SK-N-SH (cell line): ENCODE measurements at places on chromosomes 12 and 14.

DNA sequence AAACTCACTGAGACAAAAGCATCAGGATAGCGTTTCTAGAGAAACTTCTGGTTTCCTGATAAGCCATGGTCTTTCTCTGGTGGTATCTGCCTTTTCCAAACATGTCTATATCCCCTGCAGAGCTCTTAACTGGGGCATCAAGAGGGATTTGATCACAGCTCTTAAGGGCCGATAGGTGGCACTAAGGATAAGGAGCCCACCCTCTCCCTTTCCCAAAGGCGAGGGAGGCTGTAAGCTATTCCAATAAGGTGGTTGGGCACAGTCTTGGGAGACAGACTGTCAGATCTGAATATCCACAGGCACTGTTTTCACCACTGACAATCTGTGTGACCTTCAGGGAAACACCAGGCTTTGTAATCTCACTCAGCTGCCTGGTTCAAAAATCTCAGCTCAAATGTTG is 206.0 kb downstream of the ADGRD1 start:
- no peak for DNase-seq

DNA sequence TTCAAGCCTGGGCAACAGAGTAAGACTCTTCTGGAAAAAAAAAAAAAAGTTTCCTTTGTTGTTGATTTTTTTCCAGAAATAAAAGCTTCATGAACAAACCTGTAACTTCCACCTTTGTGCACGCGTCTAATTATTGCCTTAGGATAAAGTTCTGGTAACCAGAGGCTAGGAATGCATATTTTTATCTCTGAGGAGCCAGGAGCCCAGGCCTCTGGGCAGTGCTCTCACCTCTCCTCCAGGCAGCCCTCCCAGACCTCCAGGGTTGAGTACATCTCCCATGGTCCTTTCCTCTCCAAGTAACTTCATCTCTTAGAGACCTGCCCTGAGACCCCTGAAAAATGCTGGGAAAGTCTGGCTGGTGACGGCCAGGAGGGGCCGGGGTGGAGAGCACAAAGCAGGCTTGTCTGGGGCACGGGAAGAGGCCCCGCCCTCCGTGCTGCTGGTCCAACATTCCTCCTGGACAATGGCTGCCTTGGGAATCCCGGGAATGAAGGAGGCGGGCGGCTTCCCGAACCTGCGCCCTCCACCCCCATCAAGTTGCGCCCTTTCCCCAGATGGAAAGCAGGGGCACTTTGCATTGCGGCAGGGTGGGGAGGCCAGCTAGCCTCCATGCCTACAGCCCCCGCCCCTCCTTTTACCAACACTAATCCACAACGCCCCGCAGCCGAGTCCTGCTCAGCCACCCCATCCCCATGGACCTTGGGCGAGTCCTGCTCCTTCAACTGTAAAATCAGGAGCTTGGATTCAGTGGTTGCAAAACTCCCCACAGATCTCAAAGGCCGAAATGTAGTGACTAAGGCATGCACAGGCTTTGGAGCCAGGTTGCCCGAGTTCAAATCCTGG is 7.3 kb upstream of the FIGNL2 start:
- DNase-seq: no peak

DNA sequence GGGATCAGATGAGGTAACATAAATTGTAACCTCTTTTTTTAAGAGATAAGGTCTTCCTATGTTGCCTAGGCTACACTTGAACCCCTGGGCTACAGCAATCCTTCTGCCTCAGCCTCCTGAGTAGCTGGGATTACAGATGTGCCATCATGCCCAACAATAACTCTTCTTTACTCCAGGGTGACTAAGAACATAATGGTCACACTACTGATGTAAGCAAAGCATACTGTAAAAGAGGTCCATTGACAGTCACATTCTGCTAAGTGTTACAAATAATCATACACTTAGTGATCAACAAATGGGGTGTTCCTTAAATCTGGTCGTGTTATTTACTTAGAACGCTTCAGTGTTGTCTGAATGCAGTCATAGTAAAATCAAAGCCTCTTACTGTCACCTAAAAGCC is 68.9 kb downstream of the EPS8 start:
- no peak for DNase-seq

GRCh38 chr12:7161327-7161726 is 28.2 kb upstream of the PEX5 start:
- no peak for DNase-seq

DNA sequence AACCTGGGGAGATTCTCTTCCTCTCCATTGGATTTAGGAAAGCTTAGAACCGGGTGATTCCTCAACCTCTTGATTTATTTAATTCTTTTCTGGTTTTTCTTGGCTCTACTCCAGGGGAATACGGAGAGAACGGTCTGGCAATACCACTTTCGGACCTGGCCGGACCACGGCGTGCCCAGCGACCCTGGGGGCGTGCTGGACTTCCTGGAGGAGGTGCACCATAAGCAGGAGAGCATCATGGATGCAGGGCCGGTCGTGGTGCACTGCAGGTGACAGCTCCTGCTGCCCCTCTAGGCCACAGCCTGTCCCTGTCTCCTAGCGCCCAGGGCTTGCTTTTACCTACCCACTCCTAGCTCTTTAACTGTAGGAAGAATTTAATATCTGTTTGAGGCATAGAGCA is 67.6 kb downstream of the PTPN11 start:
- no peak for DNase-seq

- no peak for DNase-seq
These were observed 65.6 kb upstream of the FERMT2 start for GRCh38 chr14:53016491-53016890.

DNA sequence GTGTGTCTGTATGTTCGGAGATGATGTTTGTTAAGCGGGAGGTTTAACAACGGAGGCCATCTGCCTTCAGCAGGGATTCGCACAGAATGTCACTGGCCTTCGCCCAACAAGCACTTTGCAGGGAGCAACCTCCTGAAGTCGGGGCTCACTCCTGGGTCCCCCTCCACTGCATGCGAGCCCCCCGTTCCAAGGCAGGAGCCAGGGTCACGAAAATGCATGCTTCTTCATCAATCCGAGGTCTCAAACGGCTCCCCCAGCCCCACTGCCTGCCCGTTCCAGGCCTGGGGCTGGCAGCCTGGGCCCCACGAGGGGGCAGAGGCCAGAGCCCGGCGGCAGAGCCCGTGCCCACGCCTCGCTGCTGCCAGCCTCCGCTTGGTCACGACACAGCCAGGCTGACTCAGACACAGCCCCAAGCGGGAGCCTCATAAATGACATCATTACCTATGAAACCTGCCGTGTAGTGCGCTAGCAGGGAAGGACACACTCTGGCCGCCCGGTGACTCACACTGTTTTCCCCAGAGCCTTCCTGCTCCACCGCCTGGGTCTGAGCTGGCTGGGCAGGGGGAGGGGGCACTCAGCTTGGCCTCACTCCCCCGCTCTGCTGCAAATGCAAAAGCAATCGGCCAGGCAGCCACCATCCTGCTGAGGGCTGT is 169.5 kb upstream of the RTL1 start:
- peak; percentile 91 for DNase-seq

- no peak for DNase-seq
These were observed 183.4 kb downstream of the TTC7B start for GRCh38 chr14:90632871-90633270.

DNA sequence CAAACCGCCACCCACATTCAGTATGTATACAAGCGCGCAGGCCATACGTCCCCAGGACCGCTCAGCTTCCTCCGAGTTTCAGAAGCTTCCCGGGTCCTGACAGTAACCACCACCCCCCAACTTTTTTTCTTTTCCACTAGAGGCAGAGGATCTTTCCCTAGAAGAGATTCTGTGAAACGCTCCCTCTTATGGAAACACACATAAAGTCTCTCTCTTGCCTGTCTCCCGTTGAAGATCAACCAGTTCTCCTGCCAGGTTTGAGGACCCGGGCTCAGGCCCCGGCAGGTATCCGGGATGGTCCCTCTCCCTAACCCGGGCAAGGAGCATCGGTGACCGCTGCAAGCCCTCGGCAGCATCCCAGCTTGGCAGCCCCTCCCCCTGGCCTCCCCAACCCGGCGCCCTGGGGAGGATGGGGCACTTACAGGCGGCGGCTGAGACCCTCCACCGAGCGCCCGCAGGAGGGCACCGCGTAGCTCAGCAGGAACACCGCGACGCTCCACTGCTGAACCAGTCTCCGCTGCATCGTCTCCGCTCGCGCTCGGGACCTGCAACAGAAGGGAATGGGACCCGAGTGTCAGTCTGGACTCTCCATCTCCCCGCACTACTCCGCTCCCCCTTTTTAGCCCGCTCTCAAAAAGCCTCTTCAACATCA is 3.4 kb downstream of the PTHLH start:
- peak; percentile 76 for DNase-seq

- DNase-seq: peak; percentile 93
These were observed at the start of gene MSI1 for GRCh38 chr12:120368789-120369602. Gene MSI1 (minus strand): TSS chr12:120369164. CDS start chr12:120369091, 73 bp downstream.

- no peak for DNase-seq
These were observed 68.9 kb downstream of the MOK start for GRCh38 chr14:102236026-102236425.

DNA sequence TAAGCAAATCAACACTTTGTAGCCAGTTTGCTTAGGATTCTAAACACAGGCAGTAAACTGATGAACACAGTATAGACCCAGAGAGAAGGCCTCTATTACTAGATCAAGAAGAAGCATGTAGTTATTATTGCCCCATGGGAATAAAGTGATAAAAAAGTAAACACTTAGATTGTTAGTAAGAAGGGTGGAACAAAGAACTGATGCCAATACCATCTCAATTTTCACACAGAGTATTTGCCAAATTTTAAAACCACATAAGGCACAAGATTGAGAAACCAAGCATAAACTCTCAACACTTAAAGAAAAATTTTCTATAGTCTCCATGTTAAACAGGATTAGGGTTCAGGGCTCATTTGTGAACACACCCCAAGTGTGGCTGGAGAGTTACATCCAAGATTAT is 77.0 kb upstream of the SYT1 start:
- DNase-seq: no peak

DNA sequence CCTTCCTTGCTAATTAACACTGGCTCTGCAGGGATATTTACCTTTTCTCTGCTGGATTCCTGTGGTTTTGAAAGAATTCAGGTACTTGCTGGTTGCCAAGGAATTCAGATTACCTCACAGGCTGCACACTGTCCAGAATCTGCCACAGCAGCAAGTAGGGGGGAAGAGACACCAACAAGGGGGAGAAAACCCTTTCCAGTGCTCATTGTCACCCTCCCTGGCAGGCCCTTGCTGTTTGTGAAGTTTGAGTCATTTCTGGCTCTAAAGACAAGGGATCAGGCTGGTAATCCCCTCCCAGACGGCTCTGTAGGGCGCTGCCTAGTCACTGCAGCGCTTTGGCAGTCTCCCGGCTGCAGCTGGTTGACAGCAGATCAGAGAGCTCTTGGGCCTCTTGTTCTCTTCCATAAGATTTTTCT is 50.8 kb downstream of the TTLL5 start:
- DNase-seq: no peak

DNA sequence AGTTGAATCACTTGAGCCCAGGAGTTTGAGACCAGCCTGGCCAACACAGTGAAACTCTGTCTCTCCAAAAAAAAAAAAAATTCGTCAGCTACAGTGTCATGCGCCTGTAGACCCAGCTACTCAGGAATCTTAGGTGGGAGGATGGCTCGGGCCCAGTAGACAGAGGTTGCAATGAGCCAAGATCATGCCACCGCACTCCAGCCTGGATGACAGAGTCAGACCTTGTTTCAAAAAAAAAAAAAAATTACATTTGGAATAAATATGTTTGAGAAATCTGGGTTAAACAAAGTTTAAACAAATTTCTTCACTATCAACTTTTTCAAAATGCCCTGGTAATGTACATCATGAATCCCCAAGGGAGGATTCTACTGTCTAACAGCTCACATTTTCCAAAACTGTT is 187.0 kb upstream of the RASSF8 start:
- DNase-seq: no peak

- DNase-seq: no peak
These were observed 749 bp downstream of the GALNT6 start for GRCh38 chr12:51390457-51390856.

DNA sequence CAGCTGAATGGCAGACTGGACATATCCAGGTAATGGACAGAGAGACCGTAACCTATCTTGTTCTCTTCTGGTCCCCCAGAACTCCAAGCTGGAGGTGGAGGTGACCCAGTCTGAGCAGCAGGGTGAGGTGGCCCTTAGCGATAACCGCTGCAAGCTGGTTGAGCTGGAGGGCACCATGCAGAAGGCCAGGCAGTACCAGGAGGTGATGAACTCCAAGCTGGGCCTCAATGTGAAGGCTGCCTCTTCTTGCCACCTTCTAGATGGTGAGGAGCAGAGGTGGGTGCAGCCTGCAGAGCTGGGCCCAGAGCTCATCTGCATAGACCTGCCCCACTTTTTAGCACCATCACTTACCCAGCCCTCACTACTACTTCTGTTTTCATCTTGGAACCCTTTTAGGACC is 7.2 kb upstream of the KRT86 start:
- no peak for DNase-seq

GRCh38 chr14:57464008-57464730 is 29.5 kb downstream of the CCDC198 start:
- no peak for DNase-seq

GRCh38 chr12:71011261-71011660 is 90.7 kb upstream of the PTPRR start:
- no peak for DNase-seq

- DNase-seq: peak; percentile 41
These were observed 219.1 kb downstream of the PHLDA1 start for GRCh38 chr12:75812271-75813018.

DNA sequence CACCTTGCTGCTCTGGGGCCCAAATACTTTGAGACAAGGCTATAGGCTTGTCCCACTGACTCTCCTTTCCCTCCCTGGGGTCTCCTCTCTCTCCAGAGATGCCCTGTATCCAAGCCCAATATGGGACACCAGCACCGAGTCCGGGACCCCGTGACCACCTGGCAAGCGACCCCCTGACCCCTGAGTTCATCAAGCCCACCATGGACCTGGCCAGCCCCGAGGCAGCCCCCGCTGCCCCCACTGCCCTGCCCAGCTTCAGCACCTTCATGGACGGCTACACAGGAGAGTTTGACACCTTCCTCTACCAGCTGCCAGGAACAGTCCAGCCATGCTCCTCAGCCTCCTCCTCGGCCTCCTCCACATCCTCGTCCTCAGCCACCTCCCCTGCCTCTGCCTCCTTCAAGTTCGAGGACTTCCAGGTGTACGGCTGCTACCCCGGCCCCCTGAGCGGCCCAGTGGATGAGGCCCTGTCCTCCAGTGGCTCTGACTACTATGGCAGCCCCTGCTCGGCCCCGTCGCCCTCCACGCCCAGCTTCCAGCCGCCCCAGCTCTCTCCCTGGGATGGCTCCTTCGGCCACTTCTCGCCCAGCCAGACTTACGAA is 3.1 kb downstream of the NR4A1 start:
- DNase-seq: no peak

GRCh38 chr12:91902860-91903683 is 242.6 kb downstream of the BTG1 start:
- DNase-seq: no peak

GRCh38 chr12:26018926-26019325 is 60.4 kb downstream of the RASSF8 start:
- no peak for DNase-seq
